ENCODE measurements at places on chromosomes 7 and 10.

- DNase-seq, result no peak
These were observed 9.2 kb upstream of the ADCY1 start for GRCh38 chr7:45564886-45565455.

- DNase-seq, result no peak
These were observed 186.8 kb downstream of the PARD3 start for GRCh38 chr10:34628174-34628796.

- peak; percentile 23 for DNase-seq
These were observed 41.1 kb downstream of the STK32C start for GRCh38 chr10:132266594-132267161.

DNA sequence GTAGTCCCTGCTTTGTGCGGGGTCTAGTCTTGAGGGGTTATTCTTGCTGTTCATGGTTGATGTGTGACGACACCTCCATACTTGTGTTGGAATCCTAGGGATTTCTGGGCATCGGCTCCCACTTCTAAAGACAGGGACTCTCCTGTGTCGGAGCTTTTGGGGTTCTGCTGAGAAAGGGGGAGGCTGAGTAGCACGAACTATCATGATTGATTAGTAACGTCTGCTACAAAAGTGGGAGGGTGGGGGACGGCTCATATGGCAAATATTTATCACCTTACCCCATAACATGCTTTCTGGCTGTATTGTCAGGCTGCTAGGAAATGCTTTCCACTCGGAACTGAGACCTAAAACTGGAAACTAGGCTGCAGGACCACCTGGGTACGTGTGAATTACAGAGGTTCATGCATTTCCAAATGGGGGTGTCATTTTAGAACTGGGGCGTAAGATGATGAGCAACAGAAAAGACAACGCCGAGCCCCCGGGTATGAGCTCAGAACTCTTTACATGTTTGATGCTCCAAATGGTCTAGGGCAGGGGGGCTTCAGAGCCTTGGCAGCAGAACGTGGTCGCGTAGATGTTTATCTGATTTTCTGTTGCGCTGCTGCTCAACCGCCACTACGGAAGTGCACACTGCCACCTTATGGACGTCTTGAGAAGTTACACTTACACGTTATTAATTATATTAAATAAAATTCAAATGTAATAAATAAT, 15.1 kb upstream of the NME8 start:
- peak; percentile 22 for DNase-seq

- DNase-seq, result no peak
These were observed 1.7 kb upstream of the UPP1 start for GRCh38 chr7:48087349-48087748.

Measured in posterior cingulate gyrus (tissue), 11 donors.